ENCODE measurements at places on chromosomes 7 and 10.

DNA sequence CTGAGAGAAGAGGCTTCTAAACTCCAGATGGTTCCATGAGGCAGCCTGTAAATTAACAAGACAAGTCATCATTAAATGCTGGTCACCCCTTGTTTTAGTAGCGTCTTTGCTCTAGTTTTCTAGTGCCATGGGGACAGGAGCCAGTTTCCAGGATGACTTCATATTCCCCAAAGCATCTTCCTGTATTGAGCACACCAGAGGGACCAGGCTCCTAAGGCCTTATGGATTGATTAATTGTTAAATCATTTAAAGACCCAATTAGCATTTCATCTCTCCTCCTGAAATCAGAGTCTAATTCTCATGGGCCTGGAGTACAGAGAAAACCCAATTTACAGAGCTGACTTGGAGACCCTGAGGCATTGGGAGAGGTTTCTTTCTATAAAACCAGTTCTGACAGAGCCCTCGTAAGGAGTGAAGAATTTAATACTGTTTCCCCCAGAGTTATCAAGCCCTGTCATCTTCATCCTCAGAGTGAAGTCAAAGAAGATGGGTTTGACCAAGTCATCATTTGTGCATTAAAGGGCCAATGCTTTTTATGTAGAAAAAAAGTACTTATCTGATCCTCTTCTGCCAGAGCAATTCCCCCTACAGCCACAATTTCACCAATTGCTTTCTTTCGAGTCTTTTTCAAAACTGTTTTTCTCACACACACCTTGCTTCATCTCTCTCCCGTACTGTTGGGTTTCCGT is 678.7 kb downstream of the SDK1 start:
- DNase-seq = no peak

DNA sequence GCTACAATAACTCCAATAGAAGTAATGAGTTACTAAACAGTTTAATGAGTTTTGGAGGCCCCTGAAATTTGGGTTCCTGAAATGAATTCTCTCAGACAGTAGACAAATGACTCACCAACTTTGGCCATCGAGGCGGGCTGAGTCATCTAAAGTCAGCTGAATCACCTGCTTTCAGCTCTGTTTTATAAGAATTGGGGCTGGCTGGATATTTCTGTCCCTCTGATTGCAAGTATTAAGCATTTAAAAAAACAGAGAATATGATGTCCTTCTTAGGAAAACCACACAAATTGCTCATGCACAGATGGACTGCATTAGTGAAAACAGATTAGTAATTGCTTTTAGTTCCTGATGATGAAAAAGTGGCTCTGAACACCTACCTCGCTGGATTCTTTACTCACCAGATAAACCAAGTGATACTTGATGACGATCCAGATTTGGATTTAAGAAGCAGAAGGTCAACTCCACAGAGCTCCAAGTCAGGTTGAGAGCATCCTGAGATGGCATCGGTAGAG is 59.1 kb downstream of the ZNF365 start:
- DNase-seq = no peak

- DNase-seq = no peak
Measured at GRCh38 chr7:117478836-117479224, 995 bp upstream of the CFTR start.

- no peak for DNase-seq
Measured at GRCh38 chr7:15780271-15780670, 93.8 kb upstream of the MEOX2 start.

DNA sequence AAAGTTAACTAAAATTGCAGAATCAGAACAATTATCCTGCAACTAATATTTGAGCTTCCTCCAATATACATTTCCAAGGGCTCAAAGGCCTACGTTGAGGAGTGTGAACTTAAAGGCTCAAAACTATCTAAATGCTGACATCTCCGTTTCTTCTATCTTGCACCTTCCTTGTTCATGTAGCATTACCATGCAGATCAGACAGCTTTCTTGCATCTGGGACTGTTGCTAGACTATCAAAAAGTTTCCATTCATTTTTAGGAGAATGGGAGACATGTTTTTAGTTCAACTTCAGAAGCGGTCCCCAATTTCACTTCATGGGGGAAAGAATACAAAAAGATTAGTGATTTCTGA is 2.9 kb downstream of the ANKRD1 start:
- no peak for DNase-seq

GRCh38 chr10:49528977-49529506 is 9.9 kb downstream of the ERCC6 start:
- no peak for DNase-seq

DNA sequence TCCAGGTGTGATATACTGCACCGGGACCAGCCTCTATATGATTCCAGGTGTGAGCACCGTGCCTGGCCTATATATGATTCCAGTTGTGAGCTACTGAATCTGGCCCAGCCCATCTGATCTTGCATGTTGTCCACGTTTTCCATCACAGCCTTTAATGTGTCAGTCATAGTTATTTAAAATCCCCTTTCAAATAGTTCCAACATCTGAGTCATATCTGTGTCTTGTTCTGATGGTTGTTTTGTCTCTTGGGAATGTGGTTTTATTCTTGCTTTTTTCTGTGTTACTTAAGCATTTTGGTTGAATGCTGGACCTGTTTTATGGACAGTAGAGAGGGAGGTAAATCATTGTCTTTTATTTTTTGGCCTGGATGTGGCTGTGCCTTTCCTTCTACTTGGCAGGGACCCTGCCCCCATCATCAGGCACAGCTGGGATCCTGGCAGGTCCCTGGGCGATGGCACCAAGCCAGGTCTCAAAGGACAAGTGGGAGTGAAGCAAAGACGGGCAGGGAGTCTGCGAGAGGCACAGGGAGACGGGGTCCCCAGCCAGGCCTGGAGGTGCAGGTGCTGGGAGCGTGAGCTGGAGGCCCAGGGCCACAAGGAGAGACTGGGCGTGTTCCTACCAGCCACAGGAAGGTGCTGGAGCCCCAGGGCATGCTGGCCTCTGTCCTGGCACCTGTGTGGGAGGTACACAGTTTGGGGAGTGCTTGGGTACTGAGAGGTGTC is 94.7 kb downstream of the DYNC2I1 start:
- no peak for DNase-seq

DNA sequence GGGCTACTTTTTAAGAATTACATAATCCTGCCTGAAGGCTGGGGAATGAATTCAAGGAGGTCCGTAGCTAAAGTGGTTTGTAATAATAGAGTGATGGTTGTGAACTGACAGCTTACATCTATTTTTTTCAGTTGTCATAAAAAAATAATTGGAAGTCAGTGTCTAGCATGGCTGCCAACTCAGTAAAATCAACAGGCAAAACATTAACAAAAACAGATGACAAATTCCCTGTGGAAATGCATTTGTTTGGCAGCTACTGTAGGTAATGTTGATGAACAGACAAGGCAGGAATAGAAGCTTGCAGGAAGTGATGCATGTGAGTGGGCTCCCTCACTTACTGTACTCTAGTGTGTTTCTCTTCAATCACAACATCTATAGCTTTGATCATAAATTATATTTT is 766.0 kb upstream of the POT1 start:
- DNase-seq = no peak

GRCh38 chr10:51311228-51311627 is 236.9 kb downstream of the PRKG1 start:
- no peak for DNase-seq

DNA sequence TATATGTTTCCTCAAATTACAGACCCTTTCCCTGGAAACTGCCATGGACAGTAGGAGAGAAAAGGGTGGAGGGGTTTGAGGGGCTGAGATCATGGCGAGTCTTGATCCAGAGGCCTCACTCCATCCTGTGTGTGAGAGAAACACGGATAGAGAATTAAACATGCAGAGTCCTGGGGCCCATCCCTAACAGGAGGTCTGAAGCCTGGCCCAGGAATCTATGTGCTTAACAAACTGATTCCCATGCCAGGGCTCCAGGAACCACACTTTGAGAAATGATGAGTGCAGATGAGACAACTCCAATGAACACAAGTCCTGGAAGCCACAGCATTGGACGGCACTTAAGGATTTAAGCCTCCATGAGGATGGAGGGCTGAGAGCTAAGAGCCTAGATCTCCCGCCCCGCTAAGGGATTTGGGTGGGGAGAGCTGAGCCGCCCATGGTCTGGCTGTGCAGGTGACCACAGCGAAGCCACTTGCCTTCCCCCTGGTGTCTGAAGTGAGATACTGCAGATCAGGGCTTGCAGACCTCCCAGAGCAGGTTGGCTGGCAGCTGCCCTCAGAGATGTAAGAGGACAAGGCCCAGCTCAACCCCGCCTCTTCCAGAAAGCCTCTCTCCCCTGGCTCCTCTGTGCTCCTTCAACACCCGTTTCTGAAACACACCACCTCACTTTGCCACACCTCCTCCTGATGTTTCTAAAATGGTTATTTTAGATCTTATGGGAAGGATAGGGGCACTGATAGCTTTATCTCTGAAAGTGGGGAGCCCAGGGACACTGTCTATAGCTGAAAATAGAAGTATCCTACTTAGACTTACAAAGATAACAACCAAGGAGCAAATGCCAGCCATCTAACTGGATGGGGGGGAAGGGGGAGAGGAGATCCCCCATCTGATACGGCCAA is 24.8 kb upstream of the EIF5AL1 start:
- no peak for DNase-seq

GRCh38 chr7:13673290-13673689 is 316.2 kb downstream of the ETV1 start:
- no peak for DNase-seq

DNA sequence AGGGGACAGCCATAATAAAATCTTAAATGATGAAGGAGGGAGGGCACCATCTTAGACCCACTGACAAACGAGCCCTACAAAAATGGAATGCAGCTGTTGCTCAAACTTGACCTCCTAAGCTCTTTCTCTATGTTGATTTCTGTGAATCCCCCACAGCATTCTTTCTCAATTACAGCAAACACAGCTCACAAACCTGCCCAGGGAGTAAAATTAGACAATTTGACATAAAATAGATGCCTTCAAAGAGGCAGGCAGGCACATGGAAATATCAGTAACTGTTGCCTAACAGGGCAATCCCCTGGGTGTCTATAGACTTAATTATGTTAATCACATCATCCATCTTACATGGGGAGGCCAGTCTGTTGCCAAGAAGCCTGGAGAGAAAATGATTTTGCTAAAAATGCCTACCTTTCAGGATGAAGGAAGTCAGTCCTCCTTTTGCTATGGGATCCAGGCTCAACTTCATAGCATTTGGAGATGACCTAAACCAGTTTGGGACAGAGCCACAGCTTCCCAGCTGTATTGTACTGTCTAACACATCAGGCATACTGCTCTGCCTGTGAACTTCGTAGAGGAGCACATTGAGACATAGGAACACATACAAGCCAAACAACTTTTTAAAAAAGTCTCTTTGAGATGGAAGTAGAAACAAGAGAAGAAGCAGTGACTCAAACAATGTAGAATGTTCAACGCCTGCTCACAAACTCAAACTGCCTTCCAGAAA is 1177.4 kb downstream of the SORCS1 start:
- no peak for DNase-seq

DNA sequence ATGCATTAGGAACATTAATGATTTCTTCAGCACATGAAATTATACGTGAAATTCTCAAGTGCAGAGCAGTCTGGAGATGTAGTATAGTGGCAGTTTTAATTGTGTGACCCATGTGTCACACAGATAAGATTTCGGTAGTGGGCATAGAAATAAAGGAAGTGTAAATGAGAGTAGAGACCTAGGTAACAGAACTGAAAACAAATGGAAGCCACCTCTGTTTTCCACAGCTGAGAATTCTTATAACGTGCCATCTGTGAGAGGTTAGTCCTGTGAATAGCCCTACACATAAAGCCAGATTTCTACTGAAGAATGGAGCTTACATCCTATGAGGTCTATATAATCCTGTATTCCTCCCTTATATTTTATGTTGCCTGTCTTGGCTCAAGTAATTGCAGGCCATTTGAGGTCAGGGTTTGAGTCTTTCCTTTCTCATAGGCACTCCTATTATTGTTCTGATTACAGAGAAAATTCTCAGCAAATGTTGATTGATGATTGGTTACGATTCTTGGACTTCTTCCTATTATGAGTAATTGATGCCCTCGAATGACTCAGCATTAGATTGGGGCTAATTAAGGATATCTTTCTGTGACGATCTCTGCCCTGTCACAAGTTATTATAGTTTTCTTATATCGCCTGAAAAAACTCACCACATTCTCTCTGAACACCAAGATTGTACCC is 258.2 kb downstream of the KIF20B start:
- no peak for DNase-seq

DNA sequence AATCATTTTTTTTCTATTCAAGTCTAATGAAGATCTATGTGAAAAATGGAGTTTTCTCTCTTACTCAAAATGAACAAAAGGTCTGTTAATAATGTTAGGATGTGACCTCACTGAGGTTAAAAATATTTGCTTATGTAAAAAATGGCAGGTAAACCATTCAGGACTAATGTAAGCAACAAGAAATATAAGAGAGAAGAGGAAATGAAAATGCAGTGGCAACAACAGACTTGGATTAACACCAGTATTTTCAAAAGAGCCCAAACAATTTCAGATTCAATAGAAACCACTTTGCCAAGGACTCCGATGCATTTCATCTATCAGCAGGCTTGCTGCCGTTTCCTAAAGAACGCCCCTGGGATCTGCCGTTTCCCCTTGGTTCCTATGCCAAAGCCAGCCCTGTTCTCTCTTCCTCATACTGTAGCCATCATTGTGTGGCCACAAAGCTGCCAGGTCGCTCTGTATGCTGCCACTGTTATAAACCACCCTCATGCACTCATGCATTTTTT is 66.4 kb downstream of the MTURN start:
- no peak for DNase-seq

GRCh38 chr7:122762071-122762470 is 59.3 kb upstream of the RNF148 start:
- no peak for DNase-seq

DNA sequence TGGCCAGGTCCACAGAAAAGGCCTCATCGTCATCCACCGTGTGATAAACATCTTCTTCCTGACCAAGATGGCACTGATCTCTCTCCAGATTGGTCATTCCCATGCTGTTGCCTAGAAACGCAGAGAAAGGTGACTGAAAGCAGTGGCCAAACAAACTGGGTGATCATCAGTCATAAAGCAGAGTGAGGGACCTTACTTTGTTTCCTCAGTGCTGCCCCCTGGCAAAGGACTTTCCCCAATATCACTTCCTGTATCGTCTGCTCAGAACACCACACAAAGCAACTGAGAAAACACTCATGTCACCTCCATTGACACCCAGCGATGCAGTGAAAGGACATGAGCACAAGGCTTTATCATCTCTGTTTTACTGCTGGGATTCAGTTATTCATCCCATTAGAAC is 40.0 kb upstream of the TM9SF3 start:
- DNase-seq = no peak

DNA sequence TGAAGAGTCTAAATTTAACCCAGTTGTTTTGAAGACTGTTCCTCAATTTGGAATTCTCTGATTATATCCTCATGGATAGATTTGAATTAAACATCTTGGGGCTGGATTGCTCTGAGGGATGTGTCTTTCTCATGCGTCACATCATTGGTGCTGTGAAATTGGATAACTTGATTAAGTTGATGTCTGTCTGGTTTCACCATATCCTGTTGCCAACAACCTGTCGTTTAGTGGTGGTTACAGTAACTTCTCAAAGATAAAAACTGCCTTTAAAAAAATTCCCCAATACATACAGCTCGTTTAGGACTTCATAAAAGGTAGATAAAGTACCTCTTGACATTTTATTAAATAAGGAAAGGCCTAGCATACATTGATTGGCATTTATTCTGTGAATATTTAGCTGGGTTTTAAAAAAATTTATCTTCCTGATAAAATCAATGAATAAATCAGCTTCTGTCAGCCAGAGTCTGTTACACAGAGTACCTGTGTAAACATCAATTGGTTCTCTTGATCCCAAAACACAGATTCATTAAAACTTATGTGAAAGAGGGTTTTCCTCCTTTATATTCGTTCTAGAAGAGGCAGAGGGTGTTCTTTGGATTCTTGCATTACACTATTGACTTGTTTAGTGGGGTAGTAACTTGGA is 10.5 kb downstream of the CRCP start:
- no peak for DNase-seq
